ENCODE measurements at places on chromosomes 5 and 9.

DNA sequence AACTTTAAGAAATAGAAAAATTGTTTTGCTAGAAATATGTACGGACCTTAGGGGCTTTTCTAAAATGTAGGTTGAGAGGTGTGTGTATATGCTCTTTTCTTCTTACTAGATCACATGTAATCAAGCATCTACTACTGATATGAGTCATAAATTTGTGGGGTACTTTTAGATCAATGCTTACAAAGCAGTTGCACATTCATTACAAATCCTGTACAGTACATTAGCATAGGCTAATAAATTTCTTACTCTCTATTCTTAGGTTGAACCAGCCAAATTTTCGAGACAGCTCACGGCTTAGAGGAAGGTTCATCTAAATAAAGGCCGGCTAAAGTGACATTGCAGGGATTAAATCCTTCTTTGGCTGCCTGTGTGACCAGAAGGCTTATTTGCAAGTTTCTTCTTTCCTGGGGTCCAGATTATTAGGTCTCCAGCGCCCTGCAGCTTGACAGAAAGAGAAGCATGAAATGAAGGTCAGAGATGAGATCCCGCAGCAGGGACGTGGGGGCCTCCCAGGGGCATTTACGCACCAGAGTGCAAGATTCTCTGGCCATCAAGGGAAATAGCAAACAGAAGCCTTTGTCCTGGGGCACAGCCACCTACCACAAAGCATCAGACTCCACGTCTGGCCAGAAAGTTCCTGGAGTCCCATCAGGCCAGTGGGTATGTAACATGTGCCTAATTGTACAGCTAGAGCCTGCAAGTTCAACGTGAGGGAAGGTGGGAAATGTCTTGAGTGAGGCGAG lies 53.0 kb downstream of the NIM1K start:
- DNase-seq, result no peak

- DNase-seq, result no peak
Measured at GRCh38 chr9:123267481-123268198, 746 bp downstream of the STRBP start.

DNA sequence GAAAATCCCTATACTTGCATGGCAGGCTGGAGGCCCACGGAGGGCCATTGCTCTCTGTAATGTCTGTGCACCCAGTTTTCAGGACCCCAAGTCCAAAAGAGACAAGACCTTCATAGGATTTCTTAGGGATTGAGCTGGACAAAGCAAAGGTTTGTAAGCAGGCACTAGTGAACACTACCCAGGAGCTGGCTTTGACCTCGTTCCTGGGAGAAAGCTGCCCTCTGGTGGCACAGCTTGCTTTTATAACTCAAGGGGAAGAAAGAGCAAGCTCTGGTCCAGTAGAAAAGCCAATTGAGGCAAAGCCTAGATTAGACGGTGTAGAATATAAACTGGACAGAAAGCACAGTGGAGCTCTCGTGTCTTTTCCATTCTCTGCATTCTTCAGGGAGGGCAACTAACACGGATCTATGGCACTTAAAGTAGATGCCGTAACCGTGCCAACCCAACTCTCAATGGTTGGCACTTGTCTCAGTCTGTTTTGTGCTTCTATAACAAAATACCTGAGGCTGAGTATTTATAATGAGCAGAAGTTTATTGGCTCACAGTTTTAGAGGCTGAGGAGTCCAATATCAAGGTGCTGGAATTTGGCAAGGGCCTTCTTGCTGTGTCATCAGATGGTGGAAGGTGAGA lies 7.9 kb downstream of the GABRP start:
- DNase-seq, result peak; percentile 64

- DNase-seq, result no peak
Measured at GRCh38 chr5:53779541-53779981, 219.1 kb downstream of the NDUFS4 start.

DNA sequence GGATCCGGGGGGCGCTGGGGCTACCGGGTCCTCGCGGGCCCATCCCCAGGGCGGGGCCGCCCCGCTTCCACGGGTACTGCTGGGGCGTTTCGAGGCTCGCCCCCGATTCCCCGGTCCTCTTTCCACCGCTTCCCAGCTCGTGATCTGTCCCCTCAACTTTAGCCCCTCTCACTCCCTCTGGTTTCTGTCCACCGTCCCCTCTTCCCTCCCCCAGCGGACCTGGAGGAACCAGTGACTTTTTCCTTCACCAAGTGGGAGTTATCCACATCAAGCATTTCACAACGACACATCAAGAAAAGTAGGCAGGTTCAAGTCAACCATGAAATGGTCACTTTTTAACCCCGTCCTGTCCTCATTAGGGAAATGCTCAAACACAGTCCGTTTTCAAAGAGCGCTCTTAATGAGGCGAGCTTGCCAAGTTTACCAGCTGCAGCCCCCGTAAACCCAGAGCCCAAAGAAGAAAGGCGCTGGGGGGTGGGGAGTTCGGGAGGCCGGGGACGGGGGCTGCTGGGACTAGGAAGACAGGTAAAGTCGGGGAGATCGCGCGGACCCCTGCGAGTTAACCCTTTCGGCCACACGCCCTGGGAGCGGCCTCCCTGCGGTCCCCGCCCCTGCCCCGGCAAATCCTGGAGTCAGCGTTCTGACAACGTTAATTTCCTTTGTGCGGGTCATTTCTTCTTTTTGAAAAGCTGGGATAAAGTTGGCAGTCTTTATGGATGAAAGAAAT lies 2.1 kb upstream of the NFIB start:
- DNase-seq, result no peak

DNA sequence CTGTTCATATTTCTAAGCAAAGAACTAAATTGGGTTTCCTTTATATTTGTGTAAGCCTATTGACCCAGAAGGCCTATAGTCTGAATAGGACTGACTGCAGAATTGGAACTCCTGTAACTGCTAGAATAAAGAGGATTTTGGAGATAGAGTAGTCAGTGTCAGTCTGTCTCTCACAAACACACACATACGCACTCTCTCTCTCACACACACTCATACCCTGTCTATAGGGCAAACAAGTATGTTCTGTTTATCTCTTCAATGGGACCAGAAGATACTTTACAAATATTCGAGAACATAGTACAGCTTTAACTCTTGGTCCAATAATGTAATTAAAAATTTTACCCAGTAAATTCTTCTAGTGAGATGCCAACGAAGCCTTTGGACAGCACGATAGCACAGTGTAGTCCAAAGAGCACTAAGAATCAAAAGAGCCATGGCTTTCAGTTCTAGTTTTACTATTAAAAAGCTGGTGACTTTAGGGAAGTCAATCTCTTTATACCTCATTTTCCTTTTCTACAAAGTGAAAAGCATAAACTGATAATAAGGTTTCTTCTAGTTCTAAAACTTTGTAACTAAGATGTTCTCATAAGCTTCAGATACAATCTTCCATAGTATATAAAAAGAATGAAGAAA lies 19.3 kb downstream of the ABHD17B start:
- DNase-seq, result no peak

DNA sequence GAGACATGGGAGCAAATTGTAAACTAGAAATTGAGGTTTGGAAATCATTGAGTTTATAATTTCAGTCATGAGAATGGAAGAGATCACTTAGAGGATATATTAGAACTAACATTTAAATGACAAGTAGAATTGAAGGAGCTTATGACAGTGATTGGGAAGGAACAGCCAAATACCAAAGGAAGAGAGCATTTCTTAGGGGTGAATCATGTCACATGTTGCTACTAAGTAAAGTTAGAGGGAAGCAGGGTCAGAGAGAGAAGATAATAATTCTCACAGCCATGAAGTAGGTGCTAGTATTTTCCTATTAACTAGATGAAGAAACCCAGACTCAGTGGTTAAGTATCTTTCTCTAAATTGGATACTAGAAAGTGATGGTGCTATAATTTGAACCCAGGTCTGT lies 59.3 kb downstream of the COMMD10 start:
- DNase-seq, result no peak

DNA sequence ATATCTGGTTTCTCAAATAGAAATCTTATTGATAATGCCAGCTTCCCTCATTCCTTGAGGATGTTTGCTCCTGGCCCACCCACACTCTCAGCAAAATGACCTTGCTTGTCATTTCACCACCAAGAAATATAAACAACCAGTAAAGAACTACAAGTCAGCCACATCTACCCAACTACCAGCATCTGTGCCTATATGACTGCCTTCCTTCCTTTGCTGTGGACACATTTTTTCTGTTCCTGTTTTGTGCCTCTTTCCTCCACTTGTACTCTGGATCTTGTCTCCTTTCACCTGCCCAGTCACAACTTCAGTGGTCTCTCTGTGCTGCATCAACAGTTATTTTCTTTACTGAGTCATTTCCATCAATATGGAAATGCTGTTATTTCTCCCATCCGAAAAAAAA lies 20.3 kb downstream of the KIF2A start:
- DNase-seq, result no peak

DNA sequence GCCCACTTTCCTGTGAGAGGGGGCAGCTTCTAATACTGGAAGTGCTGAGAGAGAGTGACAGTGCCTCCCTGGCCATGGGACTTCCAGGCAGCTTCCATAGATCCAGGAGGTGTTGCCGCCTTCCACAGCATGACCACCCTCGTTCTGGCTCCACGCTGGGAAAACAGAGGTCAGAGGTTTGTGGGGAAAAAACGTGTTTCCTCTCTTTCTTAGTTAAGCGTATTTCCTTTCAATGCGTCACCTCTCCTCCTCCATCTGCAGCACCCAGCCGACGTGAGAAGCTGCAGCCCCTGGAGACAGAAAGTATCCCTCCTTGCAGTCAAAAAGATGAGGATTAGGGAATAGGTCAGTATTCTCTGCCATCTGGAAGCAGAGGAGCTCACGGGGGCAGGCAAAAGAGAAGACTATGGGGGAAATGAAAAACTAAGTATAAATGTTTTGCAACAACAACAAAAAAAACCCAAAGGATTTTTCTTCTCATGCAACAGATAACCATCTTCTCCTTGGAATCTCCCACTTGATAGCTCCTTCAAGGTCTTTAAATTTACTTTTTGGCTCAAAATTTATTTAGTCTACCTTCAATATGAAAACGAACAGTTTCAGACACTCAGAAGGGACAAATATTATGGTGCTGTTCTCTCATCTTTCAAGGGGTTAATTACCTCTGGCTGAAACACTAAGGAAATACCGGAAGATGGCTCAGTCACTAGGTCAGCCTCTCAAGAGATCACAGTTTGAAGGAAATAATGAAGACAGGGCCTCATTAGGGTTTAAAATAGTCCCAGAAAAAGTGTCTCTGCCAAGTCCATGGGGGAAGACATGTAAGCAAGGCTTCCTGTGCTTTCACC lies 38.0 kb downstream of the MTMR12 start:
- DNase-seq, result no peak

GRCh38 chr5:154262342-154262741 lies 71.8 kb downstream of the GALNT10 start:
- no peak for DNase-seq

DNA sequence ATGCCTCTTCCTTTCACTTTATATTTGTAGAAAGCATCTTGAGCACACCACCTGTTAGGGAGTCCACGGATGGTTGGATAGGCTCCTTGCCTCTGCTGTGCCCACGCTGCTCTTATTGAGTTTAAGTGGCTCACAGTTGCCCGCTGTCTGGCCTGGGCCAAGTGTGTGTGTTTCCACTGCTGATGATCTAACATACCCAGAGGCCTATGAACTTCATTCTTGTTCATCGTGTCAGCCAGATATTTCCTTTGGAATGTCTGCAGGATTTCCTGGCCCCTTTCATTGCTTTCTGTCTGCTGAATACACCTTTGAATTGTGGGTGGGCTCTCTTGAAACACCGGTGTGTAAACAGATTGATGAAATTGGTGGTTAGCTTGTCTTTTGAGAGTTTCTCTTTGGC lies 46.6 kb downstream of the MVB12B start:
- DNase-seq, result no peak
